Naive thymus-derived CD8-positive, alpha-beta T cell (primary cell): ENCODE measurements at places on chromosomes 12 and 14.

GRCh38 chr14:59189091-59189785 lies 771 bp downstream of the DAAM1 start:
- peak; percentile 22 for DNase-seq

DNA sequence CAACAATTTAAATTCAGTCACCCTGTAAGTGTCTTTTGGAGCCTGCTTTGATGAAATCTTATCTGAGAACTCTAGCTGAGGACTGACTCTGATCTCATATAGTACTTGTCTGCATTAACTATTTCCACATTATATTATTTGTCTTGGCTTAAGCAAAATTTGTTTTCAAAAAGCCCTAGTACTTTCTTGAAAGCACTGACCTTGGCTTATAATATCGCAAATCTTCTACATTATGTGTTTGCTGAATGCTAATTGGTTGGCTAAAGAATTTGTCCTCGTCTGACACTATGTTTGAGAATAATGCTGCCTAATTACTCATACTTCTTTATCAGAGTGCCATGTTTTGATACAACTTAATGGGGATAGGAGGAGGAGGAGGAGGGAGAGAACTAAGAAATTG lies 46.9 kb upstream of the FLRT2 start:
- no peak for DNase-seq

- no peak for DNase-seq
Observed at GRCh38 chr12:125794401-125794800, 729.2 kb downstream of the AACS start.

- no peak for DNase-seq
Observed at GRCh38 chr12:98814254-98814653, 169.2 kb downstream of the APAF1 start.

DNA sequence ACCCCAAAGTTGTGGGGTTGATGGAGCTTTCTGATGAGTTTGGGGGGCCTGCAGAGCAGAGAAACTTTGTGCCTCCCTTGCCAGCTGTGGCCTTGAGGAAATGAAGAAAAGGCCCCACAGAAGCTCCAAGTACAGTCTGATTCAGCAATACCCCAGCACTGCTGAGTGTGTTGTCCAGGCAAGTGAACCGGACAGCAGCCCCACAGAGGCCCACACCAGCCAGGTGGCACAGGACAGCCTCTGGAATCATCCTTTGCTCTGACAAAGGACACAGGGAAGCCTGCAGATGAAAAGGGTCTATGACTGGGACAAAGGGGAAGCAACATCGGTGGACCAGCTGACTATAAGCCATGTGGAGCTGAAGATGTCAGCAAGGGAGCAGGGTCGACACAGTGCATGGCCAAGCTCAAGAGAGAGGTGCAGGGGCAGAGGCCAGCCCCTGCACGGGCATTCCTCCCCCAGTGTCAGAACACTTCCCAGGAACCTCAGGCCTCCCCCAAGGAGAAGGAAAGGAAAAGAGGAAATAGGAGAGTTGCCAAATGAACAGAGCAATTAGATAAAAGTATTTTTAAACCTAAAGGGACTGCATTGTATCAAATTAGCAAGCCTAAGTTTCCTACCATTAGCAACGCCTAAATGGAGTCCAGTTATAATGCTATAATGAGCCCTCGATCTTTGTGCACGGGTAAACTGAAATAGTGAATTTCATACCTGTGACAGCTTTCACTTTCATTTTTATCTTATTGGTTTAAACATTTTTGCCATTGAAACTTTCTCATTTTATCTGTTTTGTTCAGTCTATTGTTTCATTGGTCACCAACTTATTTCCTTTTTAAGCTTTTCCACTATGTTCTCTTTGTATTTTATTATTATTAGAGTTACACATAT lies 46.3 kb upstream of the PTGDR start:
- DNase-seq = no peak

DNA sequence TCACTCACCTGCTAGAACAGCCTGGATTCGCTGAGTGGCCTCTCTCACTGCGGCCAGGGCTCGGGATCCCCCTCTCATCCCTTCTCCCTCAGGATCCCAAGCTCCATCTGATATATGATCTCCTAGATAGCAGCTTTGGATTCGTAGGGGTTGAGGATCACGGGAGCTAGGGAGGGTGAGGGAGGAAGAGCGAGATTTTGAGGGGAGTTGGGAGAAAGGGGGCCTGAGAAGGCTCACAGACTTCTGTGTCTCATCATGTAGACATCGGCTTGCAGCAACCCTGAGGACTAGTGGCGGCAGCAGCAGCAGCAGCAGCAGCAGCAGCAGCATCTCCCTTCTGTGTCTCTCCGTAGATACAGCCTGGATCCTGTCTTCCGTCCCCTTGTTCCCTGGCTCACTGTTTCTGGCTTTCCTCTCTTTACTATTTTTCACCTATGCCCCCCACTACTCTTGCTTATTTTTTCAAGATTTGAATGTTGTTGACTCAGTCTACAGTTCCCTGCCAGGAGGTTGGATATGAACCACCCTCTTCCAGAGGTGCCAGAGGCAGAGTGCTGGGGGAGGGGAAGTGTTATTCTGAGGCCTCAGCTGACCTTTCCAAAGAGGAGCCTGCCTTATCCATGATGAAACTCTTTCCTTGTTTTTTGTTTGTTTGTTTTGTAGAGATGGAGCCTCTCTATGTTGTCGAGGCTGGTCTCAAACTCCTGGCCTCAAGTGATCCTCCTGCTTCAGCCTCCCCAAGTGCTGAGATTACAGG lies at the start of gene CIROP:
CIROP (minus strand) TSS at position 399 of the 757 bp plus-strand sequence; CDS start at position 330, 69 bp downstream.
- DNase-seq = no peak
